ENCODE measurements at places on chromosomes 5 and 9.

DNA sequence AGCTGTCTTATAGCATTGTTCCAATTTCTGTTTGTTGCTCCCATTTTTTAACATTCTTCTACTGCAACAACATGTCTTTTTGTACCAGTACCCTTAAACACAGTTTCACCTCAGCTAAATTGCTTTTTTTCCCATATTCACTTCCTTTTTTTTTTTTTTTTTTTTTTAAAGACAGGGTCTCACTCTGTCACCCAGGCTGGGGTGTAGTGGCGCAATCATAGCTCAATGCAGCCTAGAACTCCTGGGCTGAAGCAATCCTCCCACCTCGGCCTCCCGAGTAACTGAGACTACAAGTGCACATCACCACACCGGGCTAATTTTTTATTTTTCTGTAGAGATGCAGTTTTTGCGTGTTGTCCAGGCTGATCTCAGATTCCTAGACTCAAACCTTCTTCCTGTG is 161.3 kb downstream of the NIPBL start:
- DNase-seq: no peak

DNA sequence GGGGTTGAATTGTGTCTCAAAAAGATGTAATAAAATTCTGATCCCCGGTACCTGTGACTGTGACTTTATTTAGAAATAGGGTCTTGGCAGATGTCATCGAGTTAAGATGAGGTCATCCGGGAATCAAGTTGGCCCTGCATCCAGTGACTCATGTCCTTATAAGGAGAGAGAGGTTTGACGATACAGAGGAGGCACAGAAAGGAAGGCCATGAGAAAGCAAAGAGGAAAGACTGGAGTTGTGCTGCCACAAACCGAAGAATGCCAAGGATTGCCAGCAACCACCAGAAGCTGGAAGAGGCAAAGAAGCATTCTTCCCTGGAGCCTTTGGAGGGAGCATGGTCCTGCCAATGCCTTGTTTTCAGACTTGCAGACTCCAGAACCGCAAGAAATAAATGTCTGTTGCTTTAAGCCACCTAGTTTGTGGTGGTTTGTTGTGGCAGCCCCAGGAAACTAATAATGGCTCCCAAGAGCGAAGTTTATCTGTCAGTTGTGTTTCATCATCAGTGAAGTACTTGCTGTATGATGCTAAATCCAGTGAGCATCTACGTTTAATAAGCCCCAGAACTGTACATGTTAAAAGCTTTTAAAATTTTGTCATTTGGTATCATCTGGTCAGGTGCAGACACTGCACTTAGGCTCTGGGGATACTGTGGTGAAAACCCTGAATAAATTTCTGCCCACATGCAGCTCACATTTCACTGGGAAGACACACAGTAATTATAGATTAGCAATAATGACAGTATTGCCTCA is 114.8 kb downstream of the TLE4 start:
- DNase-seq: peak; percentile 70

DNA sequence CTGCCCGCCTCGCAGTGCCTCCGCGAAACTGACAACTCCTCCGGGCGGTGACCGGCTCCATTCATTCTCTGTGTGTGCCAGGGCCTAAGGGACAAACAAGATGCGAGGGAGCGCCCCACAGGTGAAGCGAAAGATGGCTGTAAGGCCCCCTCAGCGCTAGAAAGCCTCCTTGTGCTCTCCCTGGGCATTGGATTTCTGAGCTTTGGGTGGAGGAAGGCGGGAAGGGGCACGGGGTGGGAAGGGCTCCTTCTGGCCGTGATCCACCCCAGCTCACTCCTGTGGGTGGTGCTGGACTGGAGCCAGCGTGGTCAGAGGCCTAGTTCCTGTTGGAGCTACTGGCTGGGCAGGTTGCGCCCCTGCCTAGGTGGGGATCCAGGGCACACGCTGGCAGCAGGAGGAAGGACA is 943 bp downstream of the GALNT12 start:
- no peak for DNase-seq

DNA sequence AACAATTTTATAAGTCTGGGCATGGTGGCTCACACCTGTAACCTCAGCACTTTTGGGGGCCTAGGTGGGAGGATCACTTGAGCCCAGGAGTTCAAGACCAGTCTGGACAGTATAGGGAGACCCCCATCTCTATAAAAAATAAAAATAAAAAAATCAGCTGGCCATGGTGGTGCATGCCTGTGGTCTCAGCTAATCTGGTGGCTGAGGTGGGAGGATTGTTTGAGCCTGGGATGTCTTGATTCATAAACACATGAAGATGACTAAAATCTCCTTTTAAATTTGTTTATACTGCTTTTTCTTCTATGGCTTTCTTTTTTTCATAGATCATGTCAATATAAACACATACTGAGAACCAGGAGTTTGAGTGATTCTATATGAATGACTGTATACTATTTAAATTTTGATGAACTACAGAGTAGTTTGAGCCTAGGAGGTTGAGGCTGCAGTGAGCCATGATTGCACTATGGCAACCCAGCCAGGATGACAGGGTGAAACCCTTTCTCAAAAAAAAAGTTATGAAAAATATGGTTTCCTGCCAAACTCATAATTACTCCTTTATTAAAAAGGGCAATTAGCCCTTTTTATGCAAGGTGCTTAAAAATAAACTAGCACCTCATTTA is 14.2 kb downstream of the RIC1 start:
- no peak for DNase-seq

- DNase-seq: no peak
These were observed 48.3 kb upstream of the DNAH5 start for GRCh38 chr5:13992795-13993194.

DNA sequence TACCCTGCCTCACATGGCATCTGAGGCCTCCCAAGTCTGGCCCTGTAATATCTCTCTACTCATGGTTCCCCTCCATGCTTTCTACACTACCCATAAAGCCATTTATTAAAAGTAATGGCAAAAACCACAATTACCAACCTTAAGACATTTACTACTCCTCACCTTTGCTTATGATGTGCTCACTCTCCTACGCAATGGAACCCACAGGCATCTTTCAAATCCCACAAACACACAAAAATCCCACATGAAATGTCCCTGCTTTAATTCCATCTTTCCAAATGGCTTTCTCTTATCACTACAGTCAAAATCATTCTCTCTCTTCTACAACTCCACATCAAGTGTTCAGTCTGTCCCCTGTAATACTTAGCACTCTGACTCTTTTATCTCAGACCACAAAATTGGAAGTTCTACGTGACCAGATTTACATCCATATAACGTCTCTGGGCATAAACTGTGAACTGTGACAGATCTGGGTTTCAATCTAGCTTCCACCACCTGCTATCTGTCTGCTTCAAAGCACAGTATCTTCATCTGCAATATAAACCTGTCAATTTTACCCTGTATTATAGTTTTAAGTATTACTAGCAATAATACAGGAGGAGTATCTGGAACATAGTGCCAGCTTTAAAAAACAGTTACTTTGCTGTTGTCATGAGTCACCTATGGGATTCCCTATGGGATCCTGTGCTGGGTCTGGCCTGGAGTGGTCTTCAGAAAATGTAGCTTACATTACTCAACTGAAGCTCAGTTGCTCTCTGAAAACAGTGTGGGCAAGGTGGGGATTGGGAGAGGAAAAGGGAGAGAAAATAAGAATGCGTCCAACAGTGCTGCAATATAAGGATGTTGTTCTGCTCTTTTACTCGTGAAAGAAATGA is 137.1 kb upstream of the TRIM32 start:
- peak; percentile 18 for DNase-seq

DNA sequence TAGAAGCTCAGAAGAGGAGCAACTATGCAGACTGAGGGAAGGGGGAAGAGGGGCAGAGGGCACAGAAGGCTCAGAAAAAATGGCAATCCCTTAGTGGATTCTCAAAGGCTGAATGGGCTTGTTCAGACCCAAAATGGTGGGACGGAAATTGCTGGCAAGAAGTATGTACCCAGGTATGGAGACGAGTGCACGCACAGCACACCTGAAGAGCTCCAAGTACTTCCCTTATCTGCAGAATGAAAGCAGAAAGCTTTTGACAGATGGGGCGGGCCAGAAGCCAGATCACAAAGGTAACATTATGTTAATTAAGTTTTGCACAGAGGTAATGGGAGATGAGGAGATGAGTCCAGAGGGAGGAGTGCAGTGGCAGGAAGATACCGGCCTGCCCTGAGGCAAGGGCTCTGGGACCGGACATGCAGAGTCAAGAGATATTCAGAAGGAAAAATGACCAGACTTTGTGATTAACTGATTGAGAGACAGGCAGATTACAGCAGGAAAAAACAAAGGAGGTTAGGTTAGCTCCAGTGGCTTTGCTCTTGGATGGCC is 138.1 kb upstream of the PIK3R1 start:
- no peak for DNase-seq

DNA sequence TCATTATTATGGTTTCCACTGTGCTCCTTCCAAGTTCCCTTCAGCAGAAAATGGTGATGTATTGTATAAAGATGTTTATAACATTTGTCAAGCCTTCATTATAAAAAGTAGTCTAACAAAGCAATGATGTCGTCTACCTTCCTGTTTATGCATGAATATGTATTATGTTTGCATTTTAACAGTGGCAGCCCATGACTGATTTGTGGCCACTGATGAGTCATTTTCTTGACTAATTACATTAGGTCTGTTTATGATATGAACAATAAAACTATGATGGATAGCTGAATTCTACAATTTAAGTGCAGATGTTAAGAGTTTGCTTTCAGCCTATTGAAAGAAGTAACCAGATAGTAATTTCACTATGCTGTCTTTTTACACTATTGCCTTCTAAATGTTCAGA is 75.4 kb upstream of the ADAMTS19 start:
- DNase-seq: peak; percentile 15

DNA sequence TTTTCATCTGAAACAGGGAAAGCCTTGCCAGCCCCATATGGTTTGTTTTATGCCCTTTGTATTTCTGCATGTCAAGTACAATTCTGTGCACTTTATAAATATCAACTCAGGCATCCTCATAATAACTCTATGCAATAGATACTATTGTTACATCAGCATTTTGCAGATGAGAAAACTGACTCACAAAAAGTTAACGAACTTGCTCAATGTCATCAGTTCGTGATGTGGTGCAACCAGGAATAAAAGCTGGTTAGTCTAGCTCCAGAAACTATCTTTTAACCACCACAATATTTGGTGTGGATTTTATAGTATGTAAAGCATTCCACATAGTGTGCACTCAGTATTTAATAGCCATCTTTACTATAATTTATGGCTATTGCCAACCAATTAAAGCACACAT is 134.9 kb downstream of the MRPS30 start:
- peak; percentile 93 for DNase-seq

- DNase-seq: no peak
These were observed 351.5 kb downstream of the GADD45G start for GRCh38 chr9:89956331-89956730.

- DNase-seq: no peak
These were observed 464.9 kb upstream of the BRINP1 start for GRCh38 chr9:119834064-119834620.

- DNase-seq: peak; percentile 95
These were observed at the start of gene PCSK5 for GRCh38 chr9:75890472-75891276. PCSK5 (plus strand) TSS chr9:75890673; CDS start chr9:75891182, 509 bp downstream.
